ENCODE measurements at places on chromosomes 1 and 21.

DNA sequence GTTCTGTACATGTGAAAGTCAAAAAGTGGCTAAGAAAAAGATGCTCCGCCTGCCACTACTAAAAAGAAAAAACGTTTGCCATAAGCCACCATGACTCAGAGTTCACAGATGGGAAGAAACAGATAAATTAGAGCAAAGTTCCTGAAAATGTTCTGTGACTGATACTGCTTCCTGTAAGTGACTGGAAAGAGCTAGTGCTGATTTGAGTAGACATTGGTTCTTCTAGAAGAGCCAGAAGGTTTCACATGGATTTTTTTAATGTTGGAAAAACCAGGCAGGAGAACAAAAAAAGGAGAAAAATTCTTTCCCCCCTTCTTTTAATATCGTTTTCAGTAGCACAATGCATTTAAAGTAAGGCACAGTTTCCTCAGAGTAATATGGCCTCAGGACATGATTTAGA lies 221.4 kb downstream of the HLX start:
- peak; percentile 34 for DNase-seq

DNA sequence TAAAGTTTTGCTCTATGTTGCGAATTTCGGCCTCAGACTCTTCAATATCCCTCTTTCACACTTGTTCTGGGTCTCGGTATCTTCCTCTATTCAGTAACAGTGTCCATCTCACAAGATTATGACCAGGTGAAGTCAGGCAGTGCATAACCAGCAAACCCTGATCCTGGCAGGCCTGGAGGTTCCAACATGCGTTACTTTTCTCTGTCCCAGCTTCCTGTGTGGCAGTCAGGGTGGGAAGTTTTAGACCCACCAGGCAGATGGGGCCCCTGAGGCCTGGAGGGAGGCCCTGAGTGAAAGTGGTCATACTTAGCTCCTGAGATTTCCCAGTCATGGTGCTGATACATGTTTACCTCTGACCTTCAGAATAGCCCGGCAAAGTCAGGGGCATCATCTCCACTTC lies 5.1 kb downstream of the TMEM61 start:
- DNase-seq, result no peak

GRCh38 chr1:25126562-25126961 lies 105.7 kb downstream of the SYF2 start:
- DNase-seq, result no peak

GRCh38 chr1:58815069-58815685 lies 31.3 kb upstream of the JUN start:
- peak; percentile 63 for DNase-seq

DNA sequence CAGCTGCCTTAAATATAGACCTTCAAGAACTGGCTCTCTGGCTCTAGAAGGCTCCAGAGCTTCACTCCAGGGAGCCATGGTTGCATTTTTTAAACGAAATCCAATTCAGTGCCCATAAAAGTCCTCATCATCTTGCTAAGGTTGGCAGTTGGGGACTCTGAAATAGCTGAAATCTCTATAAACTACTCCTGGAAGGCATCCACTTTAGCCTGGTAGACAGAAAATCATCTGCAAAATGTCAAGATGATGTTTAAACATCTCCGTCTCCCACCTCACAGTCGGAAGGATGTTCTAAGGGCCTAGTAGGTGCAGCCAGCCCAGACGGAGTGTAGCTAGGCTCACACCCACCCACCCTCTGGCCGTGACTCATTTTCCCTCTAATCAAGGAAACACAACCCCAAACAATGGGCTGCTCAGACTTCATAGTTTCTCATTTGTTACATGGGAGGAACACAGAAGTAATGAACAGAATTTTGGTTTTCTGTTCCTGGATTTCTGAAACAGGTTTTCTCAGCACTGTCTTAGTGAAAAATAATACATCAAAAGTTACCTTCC lies 235.4 kb upstream of the KAZN start:
- DNase-seq, result no peak

DNA sequence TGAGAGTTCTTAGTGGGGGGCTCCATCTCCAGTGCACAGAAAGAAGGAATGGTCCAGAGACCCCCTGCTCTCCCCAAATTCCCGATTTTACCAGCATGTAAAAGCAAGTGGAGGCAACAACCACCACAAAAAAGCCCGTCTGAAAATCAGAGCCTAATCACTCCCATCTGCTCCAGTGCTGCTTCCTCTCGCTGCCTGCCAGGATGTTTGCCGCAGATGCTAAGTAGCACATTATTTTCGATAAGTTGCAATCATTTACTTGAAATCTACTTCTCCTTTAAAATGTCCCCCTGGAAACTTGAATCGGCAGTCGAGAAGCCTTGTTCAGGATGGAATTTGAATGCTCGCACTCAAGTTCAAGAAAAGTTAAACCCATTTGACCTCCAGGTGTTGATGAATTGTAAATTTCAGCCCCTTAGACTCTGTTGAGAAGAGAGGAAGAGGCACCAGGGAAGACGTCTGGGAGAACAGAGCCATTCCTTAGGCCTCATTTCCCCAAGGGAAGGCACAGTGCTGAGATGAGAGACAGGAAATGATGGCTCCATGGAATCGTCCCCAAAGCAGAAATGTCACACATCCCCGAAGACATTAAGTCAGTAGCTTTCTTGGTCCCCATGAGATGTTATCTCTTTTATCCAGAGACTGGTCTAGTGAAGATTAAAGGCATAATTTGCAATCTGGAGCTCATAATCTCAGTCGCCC lies 221.3 kb downstream of the PBX1 start:
- DNase-seq, result no peak

DNA sequence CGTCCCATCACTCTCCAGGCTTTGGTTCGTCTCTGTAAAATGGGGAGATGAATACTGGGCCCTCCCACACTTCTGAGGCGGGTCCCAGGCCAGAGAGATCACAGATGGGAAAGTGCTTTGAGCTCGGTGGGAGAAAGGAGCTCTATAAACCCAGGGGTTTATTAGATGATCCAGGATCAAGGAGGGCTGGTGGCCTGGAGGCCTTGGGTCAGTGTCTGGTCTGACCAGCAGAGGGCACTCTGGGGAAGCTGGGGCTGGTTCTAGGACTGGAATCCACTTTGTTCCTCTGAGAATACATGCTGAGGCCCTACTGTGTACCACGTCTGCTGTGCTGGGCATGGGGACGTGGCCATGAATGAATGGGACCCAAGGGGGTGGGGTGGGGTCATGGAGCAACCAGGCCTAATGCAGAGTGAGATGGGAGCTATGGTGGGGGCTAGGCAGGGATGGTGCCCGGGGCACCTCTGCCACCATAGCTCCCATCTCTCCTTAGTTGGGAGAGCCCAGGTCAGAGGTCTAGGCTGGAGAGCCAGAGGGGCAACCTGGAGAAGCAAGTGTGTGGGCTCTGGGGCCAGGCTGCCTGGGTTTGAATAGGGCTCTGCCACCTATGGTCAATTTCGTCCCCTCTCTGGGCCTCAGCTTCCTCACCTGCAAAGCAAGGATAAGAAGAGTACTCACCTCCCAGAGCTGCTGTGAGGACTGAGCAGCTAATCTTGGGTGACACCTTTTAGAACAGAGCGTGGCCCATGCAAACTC lies 9.0 kb upstream of the FAM131C start:
- DNase-seq, result peak; percentile 59

- DNase-seq, result no peak
Measured at GRCh38 chr1:66532214-66532613, 1.7 kb upstream of the SGIP1 start.

GRCh38 chr1:40362699-40363098 lies 10.8 kb upstream of the SMAP2 start:
- no peak for DNase-seq

DNA sequence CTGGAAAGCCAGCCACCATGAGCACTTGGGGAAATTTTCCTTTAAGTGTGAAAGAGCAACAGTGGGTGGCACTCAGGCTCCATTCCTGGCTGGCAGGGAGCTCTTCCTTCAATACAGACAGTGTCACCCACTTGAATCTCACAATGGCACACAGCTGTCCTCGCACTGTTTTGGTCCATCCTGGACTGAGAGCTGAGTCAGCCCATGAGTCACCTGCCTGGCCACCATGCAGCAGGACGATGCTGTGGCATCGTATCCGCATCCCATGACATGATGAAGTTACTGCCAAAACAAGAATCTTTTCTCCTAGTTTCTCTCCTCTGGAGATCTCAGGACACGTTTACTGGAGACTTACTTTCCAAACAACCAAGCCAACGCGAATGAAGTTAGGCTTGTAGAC lies 6.0 kb downstream of the TMPRSS2 start:
- no peak for DNase-seq

DNA sequence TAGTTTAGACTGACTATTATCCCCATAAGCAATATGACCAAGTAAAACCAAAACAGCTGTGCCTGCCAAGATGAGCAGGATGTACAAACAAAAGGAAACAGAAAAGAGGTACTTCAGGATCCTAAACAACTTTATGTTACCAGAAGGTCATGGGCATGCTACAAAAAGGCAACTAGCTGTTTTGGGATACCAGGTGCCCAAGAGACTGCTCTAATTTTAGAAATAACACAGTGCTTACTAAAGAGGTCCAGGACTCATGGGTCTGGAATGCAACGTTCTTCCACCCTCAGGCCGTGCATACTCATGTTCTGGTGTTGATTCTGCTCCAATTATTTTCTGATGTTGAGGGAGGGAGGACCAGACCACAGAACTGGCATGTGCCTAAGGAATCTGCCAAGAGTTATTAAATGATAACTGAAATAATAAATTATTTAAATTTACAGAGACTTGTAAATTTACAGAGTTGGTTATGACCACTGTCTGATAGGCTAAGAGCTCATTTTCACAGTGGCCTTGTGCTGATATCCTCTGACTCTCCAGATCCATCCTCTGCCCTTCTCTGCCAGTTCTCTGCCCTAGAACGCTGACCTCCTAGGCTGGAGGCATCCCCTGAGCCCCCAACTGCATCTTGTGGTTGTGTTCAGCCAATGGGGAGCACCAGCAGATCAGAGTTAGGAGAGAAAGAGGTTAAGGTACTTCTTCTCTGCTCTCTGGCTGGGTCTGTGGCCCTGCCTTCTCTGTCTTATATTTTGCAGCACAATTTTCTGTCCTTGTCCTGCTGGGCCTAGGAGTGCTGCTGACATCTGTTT lies 37.7 kb upstream of the BCL10 start:
- no peak for DNase-seq

DNA sequence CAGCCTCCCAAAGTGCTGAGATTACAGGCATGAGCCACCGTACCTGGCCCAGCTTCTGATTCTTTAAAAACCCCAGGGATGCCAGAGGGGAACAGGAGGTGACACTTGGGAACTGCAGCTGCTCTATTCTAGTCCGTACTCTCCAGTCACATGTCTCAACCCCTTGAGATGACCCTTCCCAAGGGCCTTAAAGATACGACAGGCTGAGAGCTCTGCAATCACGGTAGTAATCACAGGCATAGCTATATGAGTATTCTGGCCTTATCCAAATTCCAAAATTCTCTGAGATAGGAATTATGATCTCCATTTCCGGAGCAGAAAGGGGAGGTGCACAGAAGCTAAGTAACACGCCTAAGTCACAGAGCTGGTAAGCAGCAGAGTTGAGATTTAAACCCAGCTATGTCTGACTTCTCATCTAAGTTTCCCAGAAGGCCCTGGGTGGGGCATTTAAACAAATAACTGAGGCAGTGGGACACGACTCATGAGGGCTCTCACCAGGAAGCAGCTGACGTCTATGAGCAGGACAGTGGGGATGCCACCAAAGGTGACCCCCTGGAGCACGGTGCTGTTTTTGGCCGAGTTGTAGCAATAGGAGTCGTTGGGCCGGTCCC lies 5.2 kb downstream of the TMEM63A start:
- no peak for DNase-seq

DNA sequence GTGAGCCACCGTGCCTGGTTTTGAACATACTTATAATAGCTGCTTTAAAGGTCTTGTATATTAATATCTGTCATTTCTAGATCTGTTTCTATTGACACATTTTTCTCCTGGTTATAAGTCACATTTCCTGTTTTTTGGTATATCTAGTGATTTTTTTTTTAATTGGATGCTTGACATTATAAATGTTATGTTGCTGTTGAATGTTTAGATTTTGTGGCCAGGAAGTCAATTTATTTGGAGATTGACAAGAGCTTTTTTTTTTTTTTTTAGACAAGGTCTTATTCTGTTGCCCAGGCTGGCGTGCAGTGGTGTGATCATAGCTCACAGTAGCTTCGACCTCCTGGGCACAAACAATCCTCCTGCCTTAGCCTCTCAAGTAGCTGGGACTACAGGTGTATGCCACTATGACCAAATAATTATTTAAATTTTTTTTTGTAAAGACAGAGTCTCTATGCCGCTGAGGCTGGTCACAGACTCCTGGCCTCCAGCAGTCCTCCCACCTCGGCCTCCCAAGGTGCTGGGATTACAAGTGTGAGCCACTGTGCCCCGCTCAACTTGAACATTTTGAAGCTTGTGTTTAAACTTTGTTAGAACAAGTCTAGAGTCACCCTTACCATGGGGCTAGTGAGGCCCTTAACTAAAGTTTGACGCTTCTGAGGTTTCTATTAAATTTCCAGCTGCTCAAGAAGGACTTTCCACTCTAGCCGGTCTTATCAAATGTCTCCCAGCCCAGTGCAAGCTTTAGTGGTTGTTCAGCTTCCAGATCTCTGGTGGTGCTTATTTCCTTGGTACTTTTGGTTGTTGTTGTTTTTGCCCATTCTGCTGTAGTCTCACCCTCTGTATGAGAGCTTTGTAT lies 8.6 kb upstream of the CHI3L2 start:
- DNase-seq, result no peak

- no peak for DNase-seq
Measured at GRCh38 chr1:83641796-83642443, 357.0 kb downstream of the TTLL7 start.

GRCh38 chr1:183281039-183281438 lies 95.0 kb downstream of the LAMC2 start:
- DNase-seq, result no peak

- peak; percentile 47 for DNase-seq
Measured at GRCh38 chr1:27598902-27599528, 4.9 kb downstream of the AHDC1 start.

GRCh38 chr1:150568594-150568966 lies 10.8 kb downstream of the MCL1 start:
- no peak for DNase-seq

- DNase-seq, result peak; percentile 32
Measured at GRCh38 chr1:205449750-205450443, 5.9 kb downstream of the BLACAT1 start.

Measured in activated CD4-positive, alpha-beta T cell treated with anti-CD3 and anti-CD28 coated beads, Interleukin-2, amount 50 U/mL, for 16 hours (primary cell).